SW480 (cell line): ENCODE measurements at places on chromosomes 4 and X.

DNA sequence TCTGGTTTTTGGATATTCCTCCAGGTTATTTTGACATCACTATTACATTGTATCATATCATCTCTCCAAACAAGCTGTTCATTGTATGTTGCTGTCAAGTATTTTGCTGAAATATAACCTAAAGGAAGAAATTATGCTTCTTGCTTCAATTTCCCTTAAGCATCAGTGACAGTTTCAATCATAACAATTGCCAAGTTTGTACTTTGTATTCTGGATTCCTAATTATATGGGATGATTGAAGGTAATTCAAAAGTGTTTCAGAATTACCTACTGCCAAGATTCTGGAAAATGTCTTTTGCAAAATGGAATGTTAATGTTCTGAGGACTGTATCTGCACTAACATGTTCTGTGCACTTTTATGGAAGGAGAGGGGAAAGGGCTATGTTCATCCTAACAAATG lies 228.7 kb downstream of the PRDM5 start:
- no peak for DNase-seq

GRCh38 chr4:105471566-105472176 lies 2.2 kb downstream of the PPA2 start:
- peak; percentile 54 for DNase-seq

GRCh38 chrX:19555236-19555635 lies 39.9 kb upstream of the MAP3K15 start:
- DNase-seq, result no peak

DNA sequence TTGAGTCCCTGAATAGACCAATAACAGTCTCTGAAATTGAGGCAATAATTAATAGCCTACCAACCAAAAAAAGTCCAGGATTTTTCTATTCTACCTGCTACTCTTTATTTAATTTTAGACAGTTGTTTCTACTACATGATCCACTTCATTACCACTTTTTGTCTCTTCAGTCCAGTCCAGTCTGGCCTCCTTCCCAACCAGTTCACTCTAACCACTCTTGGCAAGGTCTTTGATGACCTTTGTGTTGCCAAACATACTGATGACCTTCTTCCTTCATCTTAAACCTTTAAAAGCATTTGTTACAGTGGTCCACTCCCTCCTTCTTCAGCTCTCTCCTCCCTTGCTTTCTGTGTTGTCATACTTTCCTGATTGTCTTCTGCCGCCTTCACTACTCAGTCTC lies 12.8 kb upstream of the UBQLN2 start:
- DNase-seq, result no peak

- no peak for DNase-seq
These were observed 42.1 kb downstream of the RBMX2 start for GRCh38 chrX:130443875-130444274.

- DNase-seq, result no peak
These were observed 711.4 kb upstream of the GALNTL6 start for GRCh38 chr4:171101845-171102244.

DNA sequence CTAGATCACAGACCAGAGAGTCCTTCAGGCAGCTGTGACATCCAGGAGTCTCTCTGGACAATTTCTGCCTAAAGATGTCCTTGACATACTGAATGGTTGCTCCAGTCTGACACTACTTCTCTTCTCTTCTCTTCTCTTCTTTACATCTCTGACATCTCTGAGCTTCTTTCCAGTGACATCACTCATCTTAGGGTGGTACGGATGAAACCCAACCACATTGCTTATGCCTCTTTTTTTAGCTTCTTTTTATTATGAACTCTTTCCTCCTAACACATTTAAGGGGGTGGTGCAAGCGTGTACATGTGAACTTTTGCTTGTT lies 39.4 kb upstream of the IRF2 start:
- no peak for DNase-seq

- DNase-seq, result peak; percentile 23
These were observed 27.5 kb upstream of the HTRA3 start for GRCh38 chr4:8241895-8242696.

- DNase-seq, result no peak
These were observed 363.4 kb downstream of the TMA16 start for GRCh38 chr4:163857903-163858302.

DNA sequence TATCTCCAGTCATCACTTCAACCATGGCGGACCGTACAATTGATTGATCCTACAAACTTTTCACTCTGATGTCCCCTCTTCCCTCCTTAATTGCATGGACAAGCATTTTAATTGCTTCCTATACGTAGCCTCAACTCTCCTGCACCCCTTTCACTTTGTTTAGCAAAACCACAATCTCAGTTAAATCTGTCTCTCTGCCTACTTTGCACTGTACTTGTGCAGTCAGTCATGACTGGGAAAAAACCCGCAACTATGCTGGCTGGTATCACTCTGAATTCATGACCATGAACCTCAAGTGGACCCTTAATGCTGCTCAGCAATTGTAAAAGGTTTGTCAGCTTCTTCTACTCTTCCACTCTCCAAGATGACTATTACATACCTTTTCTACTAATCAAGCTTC lies 51.7 kb upstream of the AFF2 start:
- DNase-seq, result no peak

GRCh38 chrX:27251369-27251768 lies 211.8 kb downstream of the PPP4R3C start:
- DNase-seq, result no peak

- no peak for DNase-seq
These were observed 94.3 kb upstream of the AFAP1 start for GRCh38 chr4:8033829-8034528.
